CD8-positive, alpha-beta T cell (primary cell): ENCODE measurements at places on chromosomes 2 and 18.

DNA sequence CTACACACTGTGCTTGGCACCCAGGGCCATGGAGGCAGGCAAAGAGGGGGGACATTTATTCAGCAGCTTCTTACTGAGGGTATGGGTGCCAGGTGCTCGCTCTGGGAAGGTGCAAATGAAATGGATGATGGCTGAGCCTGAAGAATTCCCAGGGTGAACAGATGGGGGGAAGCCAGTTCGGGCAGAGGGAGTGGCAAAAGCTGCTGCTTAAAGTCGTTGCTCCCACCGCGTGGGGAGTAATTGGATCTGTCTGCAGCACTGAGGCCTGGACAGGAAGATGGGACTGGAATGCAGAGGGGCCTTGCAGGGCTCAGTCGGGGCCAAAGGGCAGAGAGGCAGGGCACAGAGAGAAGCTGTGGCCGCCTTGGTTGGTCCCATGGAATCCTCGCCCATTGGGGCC is 51.2 kb downstream of the NEDD4L start:
- no peak for DNase-seq

DNA sequence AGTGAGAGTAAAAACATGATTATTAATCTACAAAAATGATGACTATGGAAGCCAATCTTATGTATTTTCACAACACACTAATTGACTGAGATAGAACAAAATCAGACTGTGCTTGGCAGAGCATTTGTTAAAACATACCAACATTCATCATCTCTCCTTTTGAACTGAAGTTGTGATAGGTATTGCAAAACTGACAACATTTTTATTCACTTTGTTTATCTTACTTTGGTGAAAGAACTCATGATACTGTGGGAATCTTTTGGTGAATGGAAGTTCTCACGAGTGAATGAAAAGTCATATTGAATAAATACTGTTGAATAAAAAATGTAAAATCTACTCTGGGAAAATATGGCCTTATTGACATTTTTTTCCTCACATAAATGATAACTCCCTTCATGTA is 1430.2 kb upstream of the PIK3C3 start:
- DNase-seq = no peak

GRCh38 chr2:149611100-149611820 is 23.7 kb upstream of the MMADHC start:
- no peak for DNase-seq

GRCh38 chr18:79302120-79302519 is 93.6 kb upstream of the NFATC1 start:
- DNase-seq = no peak

DNA sequence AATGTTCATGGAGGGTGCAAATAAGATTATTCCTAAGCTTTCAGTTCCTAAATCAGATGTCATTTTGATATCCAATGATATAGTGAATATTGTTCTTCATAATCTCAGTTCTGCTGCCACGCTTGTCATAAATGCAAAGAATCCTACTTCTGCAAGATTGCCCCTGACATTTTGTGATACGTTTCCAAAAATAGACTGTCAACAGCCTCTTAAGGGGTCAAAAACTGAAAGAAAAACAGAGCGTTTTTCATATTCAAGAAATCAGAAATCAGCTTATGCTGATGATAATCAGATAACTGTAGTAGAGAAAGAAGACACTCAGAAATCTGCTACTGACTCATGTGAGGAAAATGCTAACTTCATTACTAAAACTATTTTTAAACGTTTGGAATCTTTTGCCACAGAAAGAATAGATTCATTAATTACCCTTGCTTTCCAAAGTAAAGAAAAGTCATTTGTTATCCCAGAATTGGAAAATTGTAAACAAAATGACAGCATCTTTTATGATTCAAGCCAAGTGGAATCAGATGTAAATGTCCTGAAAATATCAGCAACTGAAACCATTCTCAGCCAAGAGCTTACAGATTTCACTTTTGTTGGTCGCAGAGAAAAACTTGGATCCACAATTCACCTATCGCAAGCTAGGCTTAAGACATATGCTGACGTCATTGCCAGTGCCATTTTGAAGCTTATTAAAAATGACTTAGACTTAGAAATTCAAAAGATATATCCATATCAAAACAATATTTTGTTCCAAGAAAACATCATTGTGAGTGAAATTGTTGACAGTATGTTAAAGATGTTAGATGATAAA is 55.1 kb downstream of the FSIP2 start:
- no peak for DNase-seq

GRCh38 chr2:23208339-23208738 is 176.6 kb upstream of the KLHL29 start:
- DNase-seq = no peak

GRCh38 chr2:25085761-25086560 is 44.1 kb downstream of the EFR3B start:
- DNase-seq = no peak

DNA sequence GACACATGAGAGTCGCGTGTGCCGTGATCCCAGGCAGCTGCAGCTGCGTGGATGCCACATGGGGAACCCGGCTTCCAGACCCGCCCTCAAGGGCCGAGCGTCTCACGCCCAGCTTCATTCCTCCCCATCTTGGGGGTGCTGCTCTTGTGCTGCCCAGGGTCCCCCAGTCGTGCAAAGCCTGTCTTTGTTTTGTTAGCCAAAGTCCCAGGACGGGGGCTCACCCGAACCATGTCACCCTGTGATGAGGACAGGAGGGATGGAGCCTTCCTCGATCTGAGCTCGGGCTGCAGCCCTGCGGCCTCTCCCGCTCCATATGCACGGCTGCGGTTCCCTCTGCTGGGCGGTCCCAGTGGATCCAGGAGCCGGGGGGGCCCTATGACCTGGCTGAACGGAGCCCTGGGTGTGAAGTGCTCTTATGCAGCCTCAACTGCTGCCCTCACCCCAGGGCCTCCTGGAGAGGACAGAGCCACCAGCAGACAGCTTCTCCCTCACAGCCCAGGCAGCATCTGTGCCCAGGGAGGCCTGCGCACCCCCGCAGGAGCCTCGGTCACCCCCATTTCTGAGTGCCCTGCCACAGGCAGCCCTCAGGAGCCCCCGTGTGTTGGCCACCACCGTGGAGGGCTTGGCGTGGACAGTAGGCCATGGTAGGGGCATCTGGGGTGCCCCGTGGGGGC is 99.0 kb upstream of the CTDP1 start:
- no peak for DNase-seq

- no peak for DNase-seq
Measured at GRCh38 chr2:99365661-99366060, 28.5 kb downstream of the EIF5B start.

DNA sequence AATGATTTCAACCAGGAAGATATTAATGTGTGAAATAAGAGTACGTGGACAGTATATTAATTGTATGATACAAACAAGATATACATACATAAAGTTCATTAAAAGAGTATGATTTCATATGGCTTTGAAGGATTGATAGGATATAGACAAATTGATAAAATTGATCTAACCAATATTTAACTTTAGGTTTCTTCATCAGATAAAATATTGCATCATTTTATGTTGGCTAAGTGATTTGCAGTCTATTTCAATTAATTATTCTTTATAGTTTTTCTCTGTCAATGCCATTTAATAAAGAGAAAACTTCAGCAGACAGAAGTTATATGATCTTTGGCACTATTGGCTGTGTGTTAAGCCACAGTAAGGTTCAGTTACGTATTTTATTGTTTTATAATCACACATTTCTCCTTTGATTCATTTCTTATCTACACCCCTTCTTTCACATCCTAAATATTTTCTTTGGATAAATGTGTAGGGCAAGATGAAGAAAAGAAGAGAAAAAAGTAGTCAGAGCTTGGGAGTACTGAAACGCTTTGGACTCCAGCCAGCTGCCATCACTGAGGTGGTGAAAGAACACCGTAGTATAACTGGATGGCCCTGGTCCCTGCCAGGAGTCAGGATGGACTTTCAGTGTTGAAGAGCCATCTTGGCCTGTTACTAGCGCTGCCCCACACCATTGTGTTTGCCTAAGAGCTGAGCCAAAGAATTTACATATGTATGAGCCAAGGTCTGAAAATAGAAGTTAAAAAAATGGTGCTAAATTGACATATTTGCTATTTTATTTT is 9.8 kb upstream of the CPS1 start:
- no peak for DNase-seq

- no peak for DNase-seq
Measured at GRCh38 chr2:12493031-12493513, 223.7 kb upstream of the TRIB2 start.

DNA sequence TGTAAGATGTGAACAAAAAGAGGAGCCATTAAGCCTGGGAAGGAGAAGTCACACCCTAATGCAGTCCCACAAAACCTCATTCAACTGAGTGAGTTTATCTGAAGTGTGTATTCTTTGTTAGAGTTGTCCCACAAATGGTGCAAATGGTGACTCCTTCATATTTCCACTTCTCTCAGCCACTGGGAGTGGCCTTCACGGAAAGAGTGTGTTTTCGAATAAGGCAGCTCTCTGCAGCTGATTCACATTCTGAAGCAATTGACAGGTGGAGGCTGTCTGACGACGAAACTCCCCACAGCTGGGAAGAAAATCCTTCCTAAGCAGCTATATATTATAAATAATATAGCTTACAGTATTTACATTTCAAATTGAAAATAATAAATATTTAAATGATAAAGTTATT is 318.8 kb upstream of the TMEFF2 start:
- no peak for DNase-seq

DNA sequence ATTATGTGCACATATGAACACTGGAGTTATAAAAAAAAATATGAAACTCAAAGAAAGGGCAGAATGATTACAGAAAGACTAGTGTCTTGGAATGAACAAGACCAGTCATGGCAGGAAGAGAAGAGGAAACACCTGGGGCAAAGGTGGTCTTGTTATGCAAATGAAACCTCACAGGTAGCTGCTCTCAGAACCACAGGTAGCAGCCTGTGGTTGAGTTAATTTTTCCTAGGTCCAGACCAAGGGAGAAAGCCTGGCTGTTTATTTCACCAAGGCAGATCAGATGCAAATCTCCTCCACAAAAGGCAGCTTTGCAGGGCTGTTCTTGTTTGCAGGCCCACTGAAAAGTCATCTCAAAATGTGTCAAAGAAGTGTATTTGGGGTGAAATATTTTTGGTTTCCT is 785.8 kb downstream of the RNF144A start:
- no peak for DNase-seq

- DNase-seq = no peak
Measured at GRCh38 chr2:9819551-9819950, 23.7 kb upstream of the TAF1B start.

DNA sequence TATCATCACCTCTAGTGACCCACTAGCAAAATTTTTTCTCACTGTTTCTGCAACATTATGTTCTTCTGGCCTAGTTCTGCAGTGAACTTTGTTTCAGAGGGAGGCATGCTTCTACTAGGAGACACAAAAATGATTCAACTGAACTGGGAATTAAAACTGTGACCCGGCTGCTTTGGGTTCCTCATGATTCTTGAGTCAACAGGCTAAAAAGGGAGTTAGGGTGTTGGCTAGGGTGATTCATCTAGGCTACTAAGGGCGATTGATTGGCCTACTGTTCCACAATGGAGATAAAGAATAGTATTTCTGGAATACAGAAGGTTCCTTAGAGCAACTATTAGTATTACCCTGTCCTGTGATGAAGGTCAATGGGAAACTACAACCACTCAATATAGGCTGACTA is 179.5 kb downstream of the PPP1R1C start:
- DNase-seq = no peak

- DNase-seq = no peak
Measured at GRCh38 chr18:36835927-36836326, 7.0 kb downstream of the KIAA1328 start.

DNA sequence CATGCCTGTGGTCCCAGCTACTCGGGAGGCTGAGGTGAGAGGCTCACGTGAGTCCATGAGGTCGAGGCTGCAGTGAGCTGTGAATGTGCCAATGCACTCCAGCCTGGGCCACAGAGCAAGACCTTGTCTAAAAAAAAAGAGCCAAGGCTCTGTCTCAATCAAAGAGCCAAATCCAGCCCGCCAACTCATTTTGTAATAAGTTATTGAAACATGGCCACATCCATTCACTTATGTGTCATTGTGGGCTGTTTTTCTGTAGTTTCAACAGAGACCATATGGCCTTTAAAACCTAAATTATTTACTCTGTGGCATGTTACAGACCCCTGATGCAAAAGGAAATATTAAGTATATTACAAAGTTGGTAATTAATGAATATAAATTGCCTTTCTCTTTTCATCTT is 60.8 kb downstream of the GPR39 start:
- no peak for DNase-seq

DNA sequence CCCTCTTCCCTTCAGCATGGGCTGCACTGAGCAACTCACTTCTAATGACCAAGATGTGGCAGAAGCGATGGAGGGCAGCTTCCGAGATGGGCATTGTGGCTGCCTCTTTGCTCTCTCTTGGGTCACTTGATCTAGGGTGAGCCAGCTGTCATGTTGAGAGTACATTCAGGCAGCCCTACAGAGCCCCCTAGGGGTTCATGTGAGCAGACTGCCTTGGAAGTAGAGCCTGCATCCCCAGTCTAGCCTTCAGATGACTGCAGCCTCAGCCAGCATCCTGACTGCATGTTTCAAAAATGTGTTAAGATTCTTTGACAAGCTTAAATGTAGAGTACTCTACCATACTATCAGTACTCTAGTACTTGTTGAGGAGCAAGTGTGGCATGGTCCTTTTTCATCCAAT is 143.9 kb downstream of the NCK2 start:
- no peak for DNase-seq

GRCh38 chr2:161418715-161419637 is 2.9 kb downstream of the TBR1 start:
- no peak for DNase-seq

DNA sequence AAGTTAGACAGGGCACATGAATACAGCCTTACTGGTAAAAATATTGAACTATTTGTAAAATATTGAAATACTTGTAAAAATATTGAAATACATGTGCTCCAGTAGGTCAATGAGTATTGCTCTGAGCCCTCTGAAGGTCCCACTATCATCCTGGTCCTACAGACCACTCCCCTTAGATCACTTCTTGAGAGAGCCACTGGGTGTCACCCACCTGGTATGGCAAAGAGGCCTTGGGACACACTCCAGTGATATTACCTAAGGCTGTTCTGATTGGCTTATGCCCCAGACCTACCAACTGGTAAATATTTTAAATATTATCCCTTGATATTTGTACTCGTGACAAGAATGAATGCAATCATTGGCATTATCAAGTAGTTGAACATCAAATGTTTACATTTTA is 5.0 kb downstream of the THSD7B start:
- DNase-seq = no peak

DNA sequence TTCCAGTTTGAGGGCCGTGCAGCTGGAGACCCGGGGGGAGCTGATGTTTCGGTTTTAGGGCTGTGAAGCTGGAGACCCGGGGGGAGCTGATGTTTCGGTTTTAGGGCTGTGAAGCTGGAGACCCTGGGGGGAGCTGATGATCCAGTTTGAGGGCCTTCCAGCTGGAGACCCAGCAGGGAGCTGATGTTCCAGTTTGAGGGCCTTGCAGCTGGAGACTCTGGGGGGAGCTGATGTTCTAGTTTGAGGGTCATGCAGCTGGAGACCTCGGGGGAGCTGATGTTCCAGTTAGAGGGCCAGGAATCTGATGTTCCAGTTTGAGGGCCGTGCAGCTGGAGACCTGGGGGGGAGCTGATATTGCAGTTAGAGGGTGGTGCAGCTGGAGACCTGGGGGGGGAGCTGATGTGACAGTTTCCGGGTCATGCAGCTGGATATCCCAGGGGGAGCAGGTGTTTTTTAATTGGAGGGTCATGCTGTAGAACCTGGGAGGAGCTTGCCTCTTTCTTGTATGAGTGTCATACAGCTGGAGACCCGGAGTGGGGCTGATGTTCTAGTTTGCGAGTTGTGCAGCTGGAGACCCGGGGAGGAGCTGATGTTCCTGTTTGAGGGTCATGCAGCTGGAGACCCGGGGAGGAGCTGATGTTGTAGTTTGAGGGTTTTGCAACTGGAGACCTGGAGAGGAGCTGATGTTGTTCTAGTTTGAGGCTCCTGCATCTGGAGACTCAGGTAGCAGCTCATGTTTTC is 153.2 kb downstream of the RTP5 start:
- no peak for DNase-seq
